Activated CD4-positive, alpha-beta T cell treated with anti-CD3 and anti-CD28 coated beads for 36 hours (primary cell): ENCODE measurements at places on chromosomes 5 and 9. TPM values are rescaled to one million over a fixed set of nuclear protein-coding genes. Genes with fewer than 3 reads are reported as not detected.

- H3K36me3 ChIP-seq = peaks cover 5% of the 10 kb centered on the region
- peaks cover 12% of the 10 kb centered on the region for H3K27me3 ChIP-seq
- H3K27ac ChIP-seq = no peak overlapping the region
- peaks cover 31% of the 10 kb centered on the region for H3K4me1 ChIP-seq
Measured at GRCh38 chr5:177496727-177497291, 595 bp downstream of the PDLIM7 start.

DNA sequence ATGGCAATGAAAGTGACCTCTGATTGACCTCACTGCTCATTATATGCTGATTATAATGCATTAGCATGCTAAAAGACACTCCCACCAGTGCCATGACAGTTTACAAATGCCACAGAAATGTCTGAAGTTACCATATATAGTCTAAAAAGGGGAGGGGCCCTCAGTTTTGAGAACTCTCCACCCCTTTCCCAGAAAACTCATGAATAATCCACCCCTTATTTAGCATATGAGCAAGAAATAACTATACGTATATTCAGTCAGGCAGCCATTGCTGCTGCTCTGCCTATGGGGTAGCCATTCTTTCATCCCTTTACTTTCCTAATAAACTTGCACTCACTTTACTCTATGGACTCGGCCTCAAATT lies 163.1 kb downstream of the ESM1 start:
- no peak overlapping the region for H3K4me3 ChIP-seq
- H3K4me1 ChIP-seq = no peaks in the 10 kb centered on the region
- no peaks in the 10 kb centered on the region for H3K36me3 ChIP-seq
- no peak for DNase-seq
- peaks cover 2% of the 10 kb centered on the region for H3K27me3 ChIP-seq

- peaks cover 23% of the 10 kb centered on the region for H3K36me3 ChIP-seq
- H3K27me3 ChIP-seq = no peaks in the 10 kb centered on the region
- H3K4me3 ChIP-seq = peak overlapping the region; percentile 4
- peaks cover 70% of the 10 kb centered on the region for H3K4me1 ChIP-seq
Measured at GRCh38 chr9:131720330-131720729, 19.5 kb downstream of the RAPGEF1 start.

- no peak overlapping the region for H3K4me3 ChIP-seq
- H3K36me3 ChIP-seq = peaks cover 23% of the 10 kb centered on the region
- no peaks in the 10 kb centered on the region for H3K27me3 ChIP-seq
- no peak overlapping the region for H3K27ac ChIP-seq
Measured at GRCh38 chr5:131563434-131564228, 71.4 kb downstream of the RAPGEF6 start.

DNA sequence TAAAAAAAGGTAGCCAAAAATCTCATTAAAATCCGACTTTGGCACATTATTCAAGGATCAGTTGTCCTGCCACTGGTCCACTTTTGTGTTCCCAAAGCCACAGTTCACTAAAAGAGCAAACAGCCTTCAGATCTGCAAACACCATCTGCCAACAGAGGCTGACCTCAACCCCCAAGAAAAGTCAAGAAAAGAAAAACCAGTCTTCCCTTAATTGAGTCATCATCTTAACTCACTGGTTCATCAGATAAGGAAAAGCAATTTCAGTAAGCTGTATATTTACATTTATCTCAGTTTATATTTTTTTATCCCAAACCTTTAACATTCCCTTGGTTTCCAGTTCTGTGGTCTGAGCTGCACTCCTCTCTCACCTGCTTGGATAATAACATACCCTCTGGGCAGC lies 21.2 kb downstream of the RASEF start:
- H3K4me3 ChIP-seq = no peak overlapping the region
- no peaks in the 10 kb centered on the region for H3K4me1 ChIP-seq

- H3K4me1 ChIP-seq = no peaks in the 10 kb centered on the region
- no peak for DNase-seq
- H3K27ac ChIP-seq = no peak overlapping the region
- no peak overlapping the region for H3K4me3 ChIP-seq
- H3K27me3 ChIP-seq = no peaks in the 10 kb centered on the region
Measured at GRCh38 chr5:67816456-67816855, 399.1 kb upstream of the PIK3R1 start.

DNA sequence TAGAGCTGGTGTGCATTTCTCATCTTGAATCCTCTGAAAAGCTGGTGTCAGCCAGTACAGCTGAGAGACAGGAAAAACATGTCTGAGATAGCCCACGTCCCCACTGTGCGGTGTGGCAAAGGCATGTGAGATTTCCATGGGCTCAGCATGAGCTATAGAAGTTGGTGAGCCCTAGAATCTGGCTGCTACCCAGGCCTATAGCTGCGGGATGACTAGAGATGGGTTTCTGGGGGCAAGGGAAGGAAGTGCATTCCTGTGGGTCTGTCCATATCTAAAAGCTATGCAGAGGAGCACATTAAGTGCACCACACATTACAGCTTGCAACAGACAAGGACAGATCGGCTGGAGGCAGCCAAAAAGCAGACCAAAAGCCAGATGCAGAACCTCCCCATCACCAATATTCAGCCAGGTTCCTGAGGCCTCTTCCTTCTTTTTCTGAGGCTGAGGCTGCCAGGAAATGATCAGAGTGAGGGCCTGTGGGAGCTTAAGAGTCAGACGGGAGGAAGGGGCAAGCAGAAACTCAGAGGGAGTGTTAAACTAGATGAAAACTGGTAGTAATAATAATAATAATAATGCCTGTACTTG lies 55.8 kb upstream of the RANBP3L start:
- H3K27ac ChIP-seq = no peak overlapping the region
- DNase-seq = no peak
- no peaks in the 10 kb centered on the region for H3K36me3 ChIP-seq
- no peaks in the 10 kb centered on the region for H3K4me1 ChIP-seq
- no peak overlapping the region for H3K4me3 ChIP-seq

- no peaks in the 10 kb centered on the region for H3K36me3 ChIP-seq
- no peak for DNase-seq
- H3K4me3 ChIP-seq = no peak overlapping the region
- no peaks in the 10 kb centered on the region for H3K4me1 ChIP-seq
- H3K27ac ChIP-seq = no peak overlapping the region
- peaks cover 11% of the 10 kb centered on the region for H3K27me3 ChIP-seq
Measured at GRCh38 chr5:170450061-170450669, 53.7 kb upstream of the KCNIP1 start.

GRCh38 chr5:115627295-115627865 lies 1.5 kb upstream of the TMED7 start:
- no peaks in the 10 kb centered on the region for H3K27me3 ChIP-seq
- DNase-seq = no peak
- H3K27ac ChIP-seq = peak overlapping the region; percentile 13
- peaks cover 4% of the 10 kb centered on the region for H3K36me3 ChIP-seq
- H3K4me1 ChIP-seq = peaks cover 15% of the 10 kb centered on the region

- no peaks in the 10 kb centered on the region for H3K36me3 ChIP-seq
- H3K4me1 ChIP-seq = peaks cover 17% of the 10 kb centered on the region
- no peaks in the 10 kb centered on the region for H3K27me3 ChIP-seq
- H3K27ac ChIP-seq = peak overlapping the region; percentile 27
Measured at GRCh38 chr9:19469271-19469670, 60.5 kb downstream of the ACER2 start.

- H3K27ac ChIP-seq = peak overlapping the region; percentile 63
- no peaks in the 10 kb centered on the region for H3K36me3 ChIP-seq
- DNase-seq = peak; percentile 77
- peaks cover 14% of the 10 kb centered on the region for H3K27me3 ChIP-seq
Measured at GRCh38 chr5:177403102-177403791, 2.8 kb upstream of the PFN3 start.

- no peak overlapping the region for H3K27ac ChIP-seq
- peaks cover 4% of the 10 kb centered on the region for H3K36me3 ChIP-seq
- DNase-seq = no peak
- no peak overlapping the region for H3K4me3 ChIP-seq
Measured at GRCh38 chr5:2752821-2753439, 1.5 kb upstream of the IRX2 start.

- H3K27ac ChIP-seq = no peak overlapping the region
- H3K36me3 ChIP-seq = no peaks in the 10 kb centered on the region
- no peak overlapping the region for H3K4me3 ChIP-seq
Measured at GRCh38 chr5:102090770-102091169, 205.3 kb downstream of the SLCO4C1 start.

SERF1A gene
- 4.3 TPM for total RNA-seq

STK32A gene
- not detected for total RNA-seq

BTNL8 gene
- 0.11 TPM for total RNA-seq

MRPL50 gene
- 17.0 TPM for total RNA-seq

CDKN2B gene
- total RNA-seq = not detected

C5orf46 gene
- not detected for total RNA-seq

GLRA1 gene
- not detected for total RNA-seq
